ENCODE measurements at places on chromosomes 5 and 9.

DNA sequence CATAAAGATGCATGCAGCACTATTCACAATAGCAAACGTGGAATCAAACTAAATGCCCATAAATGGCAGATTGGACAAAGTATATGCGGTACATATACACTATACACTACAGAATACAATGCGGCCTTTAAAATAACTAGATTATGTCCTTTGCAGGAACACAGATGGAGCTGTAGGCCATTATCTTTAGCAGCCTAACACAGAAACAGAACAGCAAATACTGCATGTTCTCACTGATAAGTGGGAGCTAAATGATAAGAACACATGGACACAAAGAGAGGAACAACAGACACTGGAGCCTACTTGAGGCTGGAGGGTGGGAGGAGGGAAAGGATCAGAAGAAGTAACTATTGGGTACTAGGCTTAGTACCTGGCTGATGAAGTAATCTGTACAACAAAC is 758.2 kb downstream of the TLE1 start:
- no peak for DNase-seq

GRCh38 chr5:127985811-127986325 is 97.7 kb upstream of the SLC12A2 start:
- no peak for DNase-seq

GRCh38 chr5:55344392-55344992 is 36.7 kb downstream of the MTREX start:
- peak; percentile 34 for DNase-seq

GRCh38 chr9:99189887-99190596 is 31.7 kb downstream of the ALG2 start:
- no peak for DNase-seq

DNA sequence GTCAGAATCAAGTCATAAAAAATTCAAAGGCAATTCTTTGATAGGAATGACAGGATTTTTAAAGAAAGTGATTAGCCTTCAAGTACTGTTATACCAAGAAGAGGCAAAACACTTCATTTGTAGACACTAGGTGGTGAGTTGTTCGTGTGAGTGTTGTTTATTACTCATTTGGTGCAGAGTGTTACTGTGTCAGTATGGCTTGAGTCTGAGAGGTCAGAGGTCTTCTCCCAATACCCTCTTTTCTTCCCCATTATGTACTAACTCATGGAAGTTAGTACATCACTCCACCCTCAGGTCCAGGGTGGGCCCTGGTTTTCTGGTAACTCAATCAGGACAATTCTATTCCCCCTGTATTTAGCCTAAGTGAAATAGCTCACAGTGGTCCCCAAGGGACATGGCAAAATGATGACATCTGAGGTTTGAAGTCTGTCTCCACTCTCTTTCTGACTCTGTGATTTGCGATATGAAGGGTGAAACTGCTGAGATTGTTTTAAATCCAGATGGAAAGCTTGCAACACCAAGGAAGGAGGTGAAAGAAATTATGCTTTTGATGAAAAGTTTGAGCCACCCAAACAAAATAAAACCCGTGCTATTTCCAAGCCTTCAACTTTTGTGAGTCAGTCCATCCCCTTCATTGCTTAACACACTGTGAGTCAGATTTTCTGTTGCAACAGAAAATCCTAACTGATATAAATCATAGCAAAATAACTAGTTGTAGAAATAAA is 56.8 kb downstream of the NUDT12 start:
- no peak for DNase-seq

DNA sequence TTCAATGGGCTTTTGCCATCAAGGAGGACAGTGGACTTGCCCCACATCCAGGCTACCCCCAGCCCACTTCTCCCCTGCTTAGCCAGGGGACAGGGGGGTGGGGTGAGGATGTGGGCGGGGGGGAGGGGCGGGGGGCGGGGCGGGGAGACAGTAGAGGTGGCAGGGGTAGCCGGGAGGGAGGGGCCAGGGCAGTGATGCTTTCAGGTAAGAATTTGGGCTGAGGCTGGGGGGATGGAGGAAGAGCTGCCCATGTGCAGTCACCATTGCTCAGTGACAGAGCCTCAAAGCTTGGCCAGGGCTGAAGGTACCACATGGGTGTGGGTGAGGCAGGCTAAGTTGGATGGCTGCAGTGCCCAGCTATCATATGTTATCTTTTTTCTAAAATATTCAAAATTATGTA is 40.7 kb upstream of the HNRNPA0 start:
- no peak for DNase-seq

DNA sequence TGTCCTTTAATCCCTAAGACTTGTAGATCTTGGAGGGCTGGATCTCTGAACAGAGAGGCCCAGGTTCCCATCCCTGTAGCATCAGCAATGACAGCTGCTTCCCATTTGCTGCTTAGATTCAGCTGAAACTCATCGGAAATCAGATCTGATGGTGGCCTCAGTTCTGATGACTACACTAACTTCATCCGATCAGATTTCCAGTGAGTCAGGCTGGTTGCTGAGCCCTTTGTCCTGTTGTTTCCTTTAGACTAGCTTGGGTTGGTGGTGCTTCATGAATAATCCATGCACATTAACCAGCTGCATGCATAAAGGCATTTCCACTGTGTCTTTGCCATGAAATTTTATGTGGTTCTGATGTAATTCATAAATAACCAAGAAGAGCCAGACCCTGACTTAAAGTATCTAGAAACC is 195.2 kb upstream of the TUT7 start:
- DNase-seq: no peak

GRCh38 chr5:32102254-32102986 is 71.7 kb downstream of the GOLPH3 start:
- no peak for DNase-seq

GRCh38 chr5:36877667-36878391 is 1.3 kb downstream of the NIPBL start:
- DNase-seq: peak; percentile 78

DNA sequence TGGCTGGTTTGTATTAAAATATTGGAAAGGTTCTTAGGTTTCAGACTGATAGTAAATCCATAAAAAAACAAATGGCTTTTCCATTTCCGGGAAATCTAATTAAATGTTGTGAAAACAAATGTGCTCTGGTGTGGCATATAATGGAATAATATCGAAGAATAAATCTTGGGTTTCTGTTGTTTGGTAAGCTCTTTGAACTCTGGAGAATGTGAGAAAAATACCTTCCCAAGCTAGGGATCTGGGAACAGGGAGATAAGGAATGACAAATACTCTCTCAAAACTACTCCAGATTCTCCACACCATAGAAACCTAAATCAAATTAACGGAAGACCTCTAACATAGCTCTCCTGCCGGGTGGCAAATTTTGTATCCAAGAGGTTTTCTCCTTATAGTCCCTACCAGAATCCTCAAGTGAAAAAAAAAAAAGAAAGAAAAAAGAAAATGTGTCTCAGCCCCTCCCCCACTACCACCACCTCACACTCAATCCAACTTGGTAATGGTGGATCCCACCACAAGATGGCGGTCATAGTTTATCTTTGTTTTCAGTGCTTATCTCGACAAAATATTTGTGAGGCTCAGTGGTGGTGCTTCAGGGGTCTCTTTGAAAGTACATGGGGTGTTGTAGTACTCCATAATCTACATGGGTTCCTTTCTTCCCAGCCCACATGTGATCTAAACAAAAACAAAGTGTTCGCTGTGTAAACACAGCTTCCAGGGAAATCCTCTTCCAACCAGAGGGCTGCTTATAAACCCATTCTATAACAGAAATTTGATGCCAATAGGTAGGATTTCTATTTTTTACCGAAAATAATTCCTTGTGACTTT is 54.5 kb upstream of the FST start:
- peak; percentile 11 for DNase-seq

DNA sequence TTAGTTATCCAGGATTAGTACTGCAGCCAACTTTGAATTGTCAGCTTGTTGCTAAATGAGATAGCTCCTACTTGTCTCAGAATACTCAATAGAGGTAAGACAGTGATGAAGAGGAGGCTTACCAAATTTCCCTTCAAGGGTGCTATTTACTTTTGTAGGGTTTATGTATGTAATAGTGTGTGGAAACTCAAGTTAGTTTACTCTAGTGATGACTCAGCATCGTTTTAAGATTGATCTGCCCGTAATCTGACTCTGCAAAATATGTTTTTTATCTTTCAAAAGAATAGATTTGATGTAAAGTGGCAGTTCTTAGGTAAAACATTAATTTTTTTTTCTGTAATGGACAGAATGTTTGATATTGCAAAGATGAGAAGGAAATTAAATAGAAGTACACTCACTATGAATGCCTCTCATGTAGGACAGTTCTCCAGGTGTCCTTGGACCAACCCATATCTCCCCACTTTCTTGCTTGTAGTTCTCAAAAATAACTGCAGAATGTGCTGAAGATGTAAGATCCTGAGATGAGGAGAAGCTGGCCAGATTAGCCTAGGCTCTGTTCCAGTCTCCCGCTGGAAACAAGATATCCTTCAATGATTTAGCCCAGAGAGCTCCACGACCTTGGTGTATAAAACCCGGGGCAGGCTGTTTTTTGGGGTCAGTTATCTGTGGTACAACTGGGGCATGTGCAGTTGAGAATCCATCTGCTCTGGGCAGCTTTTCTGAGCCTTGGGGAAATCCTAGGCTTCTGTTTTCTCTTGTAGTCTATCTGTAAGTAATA is 24.4 kb upstream of the MROH2B start:
- no peak for DNase-seq

DNA sequence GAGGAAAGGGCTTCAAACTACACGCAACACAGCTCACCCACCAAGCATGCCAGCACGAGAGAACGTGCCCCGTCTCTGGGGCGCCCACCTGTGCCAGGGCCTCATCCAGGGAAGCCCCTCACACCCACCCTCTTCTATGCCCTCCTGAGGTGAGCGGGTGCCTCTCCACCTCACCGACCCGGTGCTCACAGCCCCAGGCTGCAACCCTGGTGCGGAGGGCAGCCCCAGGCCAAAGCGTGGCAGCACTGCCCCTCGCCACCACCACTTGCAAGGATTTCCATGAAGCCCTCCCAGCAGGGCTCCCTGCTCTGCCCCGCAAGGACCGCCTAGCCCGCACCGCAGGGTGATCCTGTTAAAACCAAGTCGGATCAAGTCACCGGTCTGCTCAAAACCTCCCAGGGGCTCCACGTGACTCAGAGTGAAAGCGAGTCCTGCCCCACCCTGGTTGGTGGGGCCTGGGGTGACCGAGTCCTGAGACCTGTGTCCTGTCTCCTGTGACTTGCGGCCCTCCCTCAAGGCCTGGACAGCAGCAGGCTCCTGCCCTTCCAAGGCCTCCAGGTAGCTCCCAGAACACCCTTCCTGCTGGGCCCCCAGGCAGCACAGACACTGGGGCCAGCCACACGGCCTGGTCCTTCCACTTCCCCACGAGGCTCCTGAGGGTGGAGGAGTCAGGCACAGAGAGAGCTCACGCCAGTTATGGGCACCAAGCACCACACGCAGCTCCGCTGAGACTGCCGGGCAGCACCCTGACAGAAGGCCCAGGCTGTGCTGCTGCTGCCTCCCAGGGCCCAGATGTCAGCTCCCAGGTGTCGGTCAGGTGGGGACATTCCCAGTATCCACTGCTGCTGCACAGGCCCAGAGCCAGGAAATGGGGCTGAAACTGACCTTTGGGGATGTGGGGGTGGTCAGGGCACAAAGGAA is 12.7 kb downstream of the BRD3 start:
- DNase-seq: no peak

DNA sequence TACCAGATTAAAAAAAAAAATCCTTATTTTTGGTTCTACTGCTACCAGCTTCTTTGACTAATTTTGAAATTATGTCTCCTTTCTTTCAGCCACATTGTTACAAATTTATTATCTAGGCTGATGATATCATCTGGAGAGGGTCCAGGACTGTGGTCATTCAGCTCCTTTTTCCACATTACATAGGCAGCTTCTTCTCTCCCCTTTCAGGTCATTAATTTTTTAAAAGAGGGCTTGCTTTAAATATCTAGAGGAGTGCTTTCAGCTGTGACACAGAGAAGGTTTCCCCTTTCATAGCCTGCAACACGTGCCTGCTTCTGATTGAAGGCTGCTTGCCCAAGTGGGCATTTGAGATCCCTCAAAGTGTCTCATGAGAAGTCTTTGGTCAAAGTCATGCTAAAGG is 155.7 kb upstream of the PAPPA start:
- no peak for DNase-seq

DNA sequence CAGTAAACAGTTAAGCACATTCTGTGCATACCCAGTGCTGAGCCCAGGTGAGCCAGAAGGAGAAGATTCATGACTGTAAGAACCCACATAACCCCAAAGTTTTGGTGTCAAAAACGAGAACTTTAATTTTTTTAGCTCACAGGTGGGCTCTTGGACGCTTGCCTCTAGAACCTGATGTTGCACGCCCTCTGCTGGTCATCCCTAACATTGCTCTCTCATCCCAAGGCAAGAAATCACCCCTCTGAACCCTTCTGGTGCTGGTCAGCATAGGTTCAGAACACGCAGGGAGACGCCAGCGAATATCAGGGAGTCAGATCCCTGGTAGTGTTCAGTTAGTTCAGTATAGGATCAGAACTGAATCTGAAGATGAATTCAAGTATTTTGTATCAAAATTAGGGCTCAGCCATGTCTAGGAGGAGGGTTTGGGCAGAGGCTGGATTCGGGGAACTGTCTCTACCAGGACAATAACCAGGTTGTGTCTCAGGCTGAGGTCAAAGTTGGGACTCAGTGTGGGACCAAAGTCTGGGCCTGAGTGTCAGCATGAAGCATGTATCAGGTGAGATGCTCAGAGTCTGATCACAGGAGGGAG is 4.1 kb upstream of the DNAJB5 start:
- DNase-seq: peak; percentile 31

GRCh38 chr9:3478549-3478953 is 47.2 kb downstream of the RFX3 start:
- no peak for DNase-seq

DNA sequence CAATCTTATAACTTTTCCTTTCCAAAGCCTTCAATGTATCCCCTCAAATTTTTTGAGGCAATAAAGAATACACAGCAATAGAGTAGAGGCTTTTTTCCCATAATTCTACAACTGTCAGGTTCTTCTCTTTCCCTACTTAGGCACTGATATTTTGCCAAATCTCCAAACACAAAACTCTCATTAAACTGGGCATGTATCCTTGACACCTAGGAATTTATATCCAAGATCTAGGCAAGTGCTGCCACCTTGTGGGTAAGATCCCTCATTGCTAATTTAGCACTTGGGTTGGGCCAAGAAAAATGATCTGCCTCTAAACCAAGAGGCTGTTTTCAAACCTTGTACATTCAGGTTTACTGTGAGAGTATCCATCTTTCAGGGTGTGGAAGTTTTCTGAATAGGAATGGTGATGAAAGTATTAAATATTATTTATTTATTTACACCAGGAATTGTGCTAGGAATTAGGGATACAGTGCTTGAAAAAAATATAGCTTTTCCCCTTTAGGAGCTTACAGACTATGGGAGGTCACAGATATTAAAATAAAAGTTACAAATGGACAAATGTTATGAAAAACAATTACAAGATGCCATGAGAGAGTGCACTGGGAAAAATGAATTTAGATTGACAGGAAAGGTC is 17.6 kb downstream of the TSTD2 start:
- peak; percentile 22 for DNase-seq

Measured in T-helper 2 cell (primary cell).